ENCODE measurements at places on chromosomes 7 and 10.
A peak's percentile ranks its signal among the peaks of the same experiment; 100 is the strongest.

- no peak for DNase-seq
Measured at GRCh38 chr10:71461457-71461856, 64.7 kb downstream of the CDH23 start.

DNA sequence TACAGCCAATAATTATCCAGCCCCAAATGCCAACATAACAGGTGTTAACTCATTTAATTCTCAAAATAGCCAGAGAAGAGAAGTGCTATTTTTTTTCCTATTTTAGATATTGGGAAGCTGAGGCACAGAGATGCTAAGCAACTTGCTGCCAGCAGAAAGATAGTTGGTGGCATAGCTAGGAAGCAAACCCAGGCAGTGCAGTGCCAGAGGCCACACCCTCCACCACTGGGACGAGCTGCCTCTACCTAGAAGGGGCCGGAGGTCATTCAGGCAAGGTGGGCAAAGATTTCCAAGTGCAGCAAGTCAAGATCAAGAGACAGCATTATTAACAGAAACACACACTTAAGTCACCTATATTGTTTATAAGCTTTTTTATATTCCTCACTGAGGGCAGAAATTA is 654.1 kb downstream of the INHBA start:
- no peak for DNase-seq

- DNase-seq = no peak
Measured at GRCh38 chr7:126445991-126446390, 806.8 kb downstream of the GRM8 start.

DNA sequence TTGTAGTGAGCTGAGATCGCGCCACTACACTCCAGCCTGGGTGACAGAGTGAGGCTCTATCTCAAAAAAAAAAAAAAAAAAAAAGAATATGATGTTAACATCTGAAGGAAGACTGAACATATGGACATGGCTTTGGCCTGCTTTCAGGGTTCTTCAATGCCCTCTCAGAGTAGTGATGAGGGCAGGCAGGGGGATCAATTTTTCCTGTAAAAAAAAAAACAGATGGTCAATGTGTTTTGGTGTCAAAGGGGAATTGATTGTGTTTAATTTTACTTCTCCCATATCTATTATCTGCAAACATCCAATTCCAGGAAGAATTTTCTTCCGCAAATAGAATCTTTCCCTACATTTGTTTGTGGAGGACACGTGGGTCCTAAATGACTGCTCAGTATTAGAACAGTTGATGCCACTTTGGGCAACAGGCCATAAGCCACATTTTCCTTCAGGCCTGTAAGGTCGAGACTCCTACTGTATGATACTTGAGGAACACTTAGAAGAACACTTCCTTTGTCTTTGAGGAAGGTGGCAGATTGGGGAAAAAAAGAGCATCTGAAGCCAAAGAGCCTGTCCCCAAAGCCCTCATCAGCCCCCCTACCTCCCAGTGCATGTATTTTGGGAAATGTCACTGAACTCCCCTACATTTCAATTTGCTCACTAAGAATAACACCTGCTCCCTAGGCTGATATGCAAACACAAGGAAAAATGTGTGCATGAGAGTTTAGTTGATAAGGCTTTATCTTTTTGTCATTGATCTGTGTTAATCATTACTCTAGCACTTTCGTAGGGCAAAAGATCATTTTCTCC is 28.3 kb downstream of the MGAM2 start:
- DNase-seq = no peak

DNA sequence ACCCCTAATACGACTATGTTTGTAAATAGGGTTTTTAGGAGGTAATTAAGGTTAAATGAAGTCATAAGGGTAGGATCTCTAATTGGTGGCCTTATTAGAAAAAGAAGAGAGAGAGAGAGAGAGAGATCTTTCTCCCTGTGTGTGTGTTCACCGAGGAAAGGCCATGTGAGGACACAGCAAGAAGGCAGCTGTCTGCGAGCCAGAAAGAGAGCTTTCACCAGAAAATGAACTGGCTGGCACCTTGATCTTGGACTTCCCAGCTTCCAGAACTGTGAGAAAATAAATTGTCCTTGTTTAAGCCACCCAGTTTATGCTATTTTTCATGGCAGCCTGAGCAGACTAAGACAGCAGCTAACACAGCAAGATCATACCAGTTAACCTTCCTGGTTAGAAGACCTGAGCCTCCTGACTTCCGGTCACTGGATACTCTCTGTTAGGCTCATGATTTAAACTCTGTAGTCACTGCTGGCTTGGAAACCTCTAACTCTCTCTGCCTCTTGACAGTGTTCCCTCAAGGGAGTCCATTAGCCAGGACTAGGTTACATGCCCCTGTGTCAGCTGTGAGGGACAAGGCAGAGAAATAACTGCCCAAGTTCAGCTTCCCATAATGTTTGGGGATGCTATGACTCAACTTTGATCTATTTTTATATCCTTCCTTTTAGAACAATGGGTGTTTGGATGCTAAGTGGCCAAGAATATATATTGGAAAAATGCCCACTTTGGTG is 102.3 kb downstream of the DYNC1I1 start:
- DNase-seq = no peak

DNA sequence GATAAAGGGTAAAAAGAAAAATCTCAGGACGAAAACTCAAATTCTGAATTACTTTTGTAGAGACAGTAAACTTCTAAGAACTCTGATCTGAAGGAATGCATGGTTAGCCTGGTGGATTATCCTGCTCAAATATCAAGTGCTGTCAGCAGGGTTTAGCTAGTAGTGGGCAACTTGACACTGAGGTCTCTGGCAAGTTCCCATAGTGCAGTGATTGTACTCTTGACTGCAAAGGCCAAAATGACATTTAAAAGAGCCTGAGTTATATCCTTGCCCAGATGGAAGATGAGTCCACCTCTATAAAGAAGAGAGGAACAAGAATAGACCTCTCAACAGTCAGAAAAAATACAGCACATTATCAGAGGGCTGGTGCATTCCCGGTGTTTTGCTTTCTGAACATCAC is 304.5 kb upstream of the IMMP2L start:
- DNase-seq = no peak

DNA sequence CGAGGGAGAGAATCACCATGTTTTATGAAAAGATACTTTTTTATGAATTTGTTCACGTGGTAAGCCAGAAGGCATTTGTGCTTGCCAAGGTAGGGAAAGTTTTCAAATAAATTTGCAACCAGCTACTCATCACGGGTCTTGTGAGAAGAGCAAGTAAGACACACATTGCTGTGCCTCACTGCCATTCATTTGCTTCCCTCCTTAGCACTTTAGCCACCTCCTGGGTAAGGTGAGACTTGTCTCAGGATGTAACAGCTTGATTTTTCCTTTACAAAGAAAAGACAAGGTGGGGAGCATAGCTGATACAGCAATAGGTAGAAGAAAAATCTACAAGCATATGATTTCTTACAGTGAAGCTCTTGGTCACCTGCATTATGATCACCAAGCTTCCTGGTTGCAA is 342.4 kb upstream of the GRM3 start:
- no peak for DNase-seq

- DNase-seq = no peak
Measured at GRCh38 chr7:128902761-128903585, 7.5 kb downstream of the KCP start.

GRCh38 chr10:133325440-133326222 is 11.1 kb downstream of the CALY start:
- DNase-seq = no peak

DNA sequence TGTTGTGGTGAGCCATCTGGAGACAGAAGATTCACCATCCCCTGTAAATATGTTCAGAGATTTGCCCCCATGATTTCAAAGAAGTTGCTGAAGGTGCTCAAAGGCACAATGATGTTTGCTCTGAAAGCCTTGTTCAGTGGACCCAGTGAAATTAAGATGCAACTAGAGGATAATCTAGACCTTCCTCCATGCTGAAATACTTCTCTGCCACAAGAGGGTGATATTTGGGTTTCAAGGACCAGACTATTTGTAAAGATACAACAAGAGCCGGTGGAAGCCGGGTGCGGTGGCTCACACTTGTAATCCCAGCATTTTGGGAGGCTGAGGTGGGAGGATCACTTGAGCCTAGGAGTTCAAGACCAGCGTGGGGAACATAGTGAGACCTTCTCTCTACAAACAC is 13.5 kb upstream of the MSRB2 start:
- DNase-seq = peak; percentile 6

GRCh38 chr10:77967611-77968022 is 41.1 kb upstream of the DLG5 start:
- no peak for DNase-seq

DNA sequence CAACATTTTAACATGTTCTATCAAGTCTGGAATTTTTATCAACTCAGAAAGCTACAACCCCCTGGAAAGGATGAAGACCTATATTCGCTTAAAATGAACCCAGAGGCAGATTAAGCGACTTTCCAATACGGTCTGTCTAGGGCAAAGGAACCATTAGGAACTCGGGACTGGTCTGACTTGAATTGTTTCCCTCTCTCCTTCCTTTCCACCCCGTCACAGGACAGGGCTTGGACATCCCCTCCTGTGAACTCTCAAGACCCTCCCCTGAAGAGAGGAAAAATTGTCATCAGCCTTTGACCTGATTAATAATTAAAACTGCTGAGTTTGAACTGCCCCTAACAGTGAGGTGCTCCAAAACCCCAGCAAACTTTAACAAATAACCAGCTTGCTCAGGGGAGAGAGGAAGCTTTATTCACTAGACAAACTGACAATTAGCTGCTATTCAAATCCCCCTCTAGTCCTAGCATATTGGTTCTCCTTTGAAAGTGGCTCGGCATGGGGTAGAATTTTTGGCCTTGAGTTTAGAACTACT is 22.6 kb upstream of the SLF2 start:
- no peak for DNase-seq

DNA sequence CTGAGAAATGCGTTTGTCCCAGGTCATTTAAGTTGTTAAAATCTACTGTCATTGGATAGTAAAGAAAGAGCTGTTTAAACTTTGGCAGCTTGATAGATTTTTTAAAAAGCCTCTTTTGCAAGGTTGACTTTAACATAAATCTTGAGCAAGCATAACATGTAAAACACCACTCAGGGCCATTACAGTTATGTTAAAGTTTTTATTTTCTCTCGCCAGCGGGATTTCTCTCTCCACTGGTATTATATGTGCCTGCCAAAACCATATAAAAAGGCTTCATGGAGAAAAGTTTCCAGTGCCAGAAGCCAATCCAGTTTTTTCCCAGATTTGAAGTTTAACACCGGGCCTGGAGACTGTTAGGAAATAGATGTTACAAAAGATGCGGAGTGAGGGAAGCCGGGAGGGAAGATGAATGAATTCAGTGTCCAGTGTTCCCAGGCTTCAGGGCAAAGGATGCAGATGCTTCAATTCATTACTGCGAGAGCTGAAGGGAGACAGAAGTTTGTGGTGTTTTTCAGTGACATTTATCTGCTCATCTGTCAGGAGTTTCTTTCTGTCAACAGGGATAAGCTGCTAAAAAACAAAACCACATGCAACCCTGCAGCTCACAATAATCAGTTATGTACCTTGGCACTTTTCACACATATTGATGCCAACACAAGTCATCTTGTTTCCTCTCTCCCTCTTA is 155.5 kb downstream of the SPAG6 start:
- DNase-seq = no peak

DNA sequence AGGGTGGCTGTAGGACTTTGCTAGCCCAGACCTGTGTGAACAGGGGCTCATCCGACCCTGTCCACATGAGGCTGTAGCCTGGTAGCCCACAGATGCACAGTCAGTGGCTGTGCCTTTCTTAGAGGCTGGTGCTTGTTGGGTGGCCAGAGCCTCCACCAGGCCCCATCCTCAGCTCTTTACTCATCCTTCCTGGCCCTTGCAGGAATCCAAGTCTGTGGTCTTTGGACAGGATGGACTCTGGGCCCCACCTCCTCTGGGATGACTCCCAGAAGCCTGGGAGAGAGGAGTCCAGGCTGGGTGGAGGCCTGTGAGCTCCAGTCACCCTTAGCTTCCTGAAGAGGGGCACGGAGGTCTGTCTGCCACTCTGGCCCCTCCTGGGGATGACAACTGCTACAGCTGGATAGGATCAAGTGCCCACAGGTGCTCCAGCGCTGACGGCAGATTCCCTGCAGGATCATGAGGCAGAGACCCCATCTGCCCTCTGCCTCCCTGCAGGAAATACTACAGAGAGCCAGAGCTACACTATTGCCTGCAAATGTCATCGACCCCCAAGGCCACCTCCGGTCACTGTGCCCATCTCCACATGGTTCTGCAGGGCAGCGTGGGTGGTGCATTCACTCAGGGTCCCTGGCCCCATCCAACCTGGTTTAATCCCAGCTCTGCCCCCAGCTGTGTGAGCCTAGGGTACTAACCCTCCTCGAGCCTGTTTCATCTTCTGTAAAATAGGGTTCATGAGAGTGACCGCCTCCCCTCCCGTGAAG is 114.5 kb downstream of the PTPN20 start:
- DNase-seq = peak; percentile 60

DNA sequence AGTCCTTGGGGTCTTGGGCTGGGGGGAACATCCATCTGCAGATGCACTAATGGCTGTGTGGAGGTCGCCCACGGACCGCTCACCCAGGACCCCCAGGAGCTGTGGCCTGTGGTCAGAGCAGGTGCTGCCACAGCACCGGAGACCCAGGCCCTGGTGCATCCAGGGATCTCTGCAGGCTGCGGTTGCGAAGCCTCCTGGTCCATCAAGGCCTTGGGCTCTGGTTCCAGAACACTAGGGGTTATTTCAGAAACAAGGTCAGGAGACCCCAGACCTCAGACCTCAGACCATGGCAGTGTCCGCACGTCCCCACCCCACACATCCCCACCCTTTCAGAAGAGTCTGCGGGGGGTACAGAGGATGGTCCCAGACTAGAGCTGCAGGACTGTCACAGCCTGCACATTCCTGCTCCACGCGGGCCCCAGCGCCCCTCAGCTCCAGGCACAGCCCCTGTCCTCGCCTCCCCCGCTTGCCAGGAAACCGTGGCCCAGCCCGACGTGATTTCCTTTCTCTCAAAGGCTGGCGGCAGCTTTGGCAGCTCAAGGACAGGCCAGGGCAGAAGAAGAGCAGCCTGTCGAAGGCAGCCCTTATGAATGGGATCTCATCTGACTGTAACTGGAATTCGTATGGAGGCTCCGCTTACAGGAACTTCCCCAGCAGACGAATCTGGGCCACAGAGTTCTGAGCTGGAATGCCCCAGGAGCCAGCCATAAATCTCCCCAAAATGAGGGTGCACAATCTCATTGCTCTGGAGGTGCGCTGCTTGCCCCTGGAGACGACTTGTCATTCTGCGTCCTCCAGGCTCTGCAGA is 136.2 kb upstream of the RET start:
- no peak for DNase-seq

DNA sequence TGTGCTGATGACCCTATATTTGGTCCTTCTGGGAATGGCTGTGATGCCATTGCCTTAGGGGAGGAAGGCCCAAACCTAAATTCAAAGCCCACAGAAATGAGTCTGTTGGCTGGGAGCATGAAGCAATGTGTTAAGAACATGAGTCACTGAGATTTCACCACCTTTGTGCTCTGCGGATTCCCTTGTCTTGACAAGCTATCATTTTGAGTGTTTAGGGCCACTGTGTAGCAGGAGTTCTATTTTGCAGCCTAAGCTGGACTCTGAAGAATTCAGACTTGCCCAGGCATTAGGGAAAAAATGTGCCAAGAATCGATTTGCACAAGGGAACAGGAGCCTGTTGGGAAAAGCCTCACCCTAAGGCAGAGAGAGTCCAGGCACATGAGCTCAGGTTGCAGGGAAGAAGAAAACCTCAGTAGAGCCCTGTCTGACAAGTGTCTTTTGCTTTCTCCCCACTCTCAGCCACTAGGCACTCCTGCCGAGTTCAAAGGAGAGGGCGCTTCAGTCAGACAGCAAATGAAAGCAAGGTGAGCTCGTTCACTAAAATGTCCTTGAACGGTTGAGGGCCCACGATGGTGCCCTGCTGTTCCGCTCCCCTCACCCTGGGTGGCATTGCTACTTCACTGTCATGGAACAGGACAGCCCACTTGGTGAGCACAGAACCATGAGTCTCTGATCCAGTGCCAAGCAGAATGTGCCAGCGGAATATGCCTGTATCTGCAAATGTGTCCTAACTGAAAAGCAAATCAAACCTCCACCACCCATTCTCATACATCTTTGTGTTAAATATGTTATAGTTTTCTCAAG is 93.6 kb downstream of the PRLHR start:
- DNase-seq = peak; percentile 75

Measured in NCI-H226 (cell line).